ENCODE measurements at places on chromosomes 7 and 10.

DNA sequence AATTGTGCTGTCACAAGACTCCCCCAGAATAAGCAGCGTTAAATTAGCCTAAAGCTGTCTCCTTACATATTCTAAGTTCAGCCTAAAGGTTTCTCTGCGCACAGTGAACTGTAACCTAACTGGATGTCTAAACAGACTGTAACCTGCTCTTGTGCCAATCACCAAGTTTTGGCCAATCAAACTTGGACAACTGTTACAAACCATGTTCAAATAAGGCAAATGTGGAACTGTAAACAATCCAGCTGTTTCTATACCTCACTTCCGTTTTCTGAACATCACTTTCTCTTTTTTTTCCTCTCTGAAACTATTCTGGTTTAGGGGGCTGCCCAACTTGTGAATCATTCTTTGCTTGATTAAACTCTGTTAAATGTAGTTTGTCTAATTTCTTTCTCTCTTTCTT is 252.2 kb upstream of the HABP2 start:
- no peak for DNase-seq

DNA sequence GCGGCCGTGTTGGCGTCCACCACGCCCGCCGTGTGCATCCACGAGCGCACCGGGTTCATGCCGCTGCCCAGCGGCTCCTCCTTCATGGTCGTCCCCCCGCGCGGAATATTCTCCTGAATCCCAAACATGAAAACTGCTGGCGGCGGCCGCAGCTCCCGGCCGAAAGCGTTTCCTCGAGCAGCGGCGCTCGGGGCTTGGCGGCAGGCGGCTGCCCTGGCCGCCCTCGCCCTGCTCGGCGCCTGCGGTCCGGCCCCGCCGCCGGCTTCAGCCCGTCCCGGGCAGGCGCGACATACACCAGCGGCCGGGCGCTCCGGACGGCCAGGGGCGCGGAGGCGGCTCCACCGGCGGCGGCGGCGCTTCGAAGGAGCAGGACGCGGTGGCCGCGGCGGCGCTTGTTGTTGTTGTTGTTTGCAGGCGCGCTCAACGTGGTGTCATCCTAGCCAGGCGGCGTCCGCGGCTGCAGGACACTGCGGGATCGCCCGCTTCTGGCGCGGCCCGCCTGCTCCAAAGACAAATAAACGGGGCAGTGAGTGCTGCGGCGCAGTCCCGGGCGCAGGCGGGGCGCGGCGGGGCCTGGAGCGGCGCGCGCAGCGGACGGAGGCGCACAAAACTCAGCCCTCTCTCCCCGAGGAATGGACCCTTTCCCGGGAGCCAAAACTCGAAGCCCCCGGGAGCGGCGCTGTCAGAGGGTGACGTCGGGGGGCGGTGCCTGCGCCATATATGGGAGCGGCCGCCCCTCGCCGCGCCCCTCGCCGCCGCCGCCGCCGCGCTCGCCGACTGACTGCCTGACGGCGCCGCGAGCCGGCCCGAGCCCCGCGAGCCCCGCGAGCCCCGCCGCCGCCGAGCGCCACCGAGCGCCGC is at the start of gene EBF3:
Gene EBF3 (minus strand): TSS at position 634 of the 861 bp plus-strand sequence. CDS start 506 bp downstream, at position 128.
- peak; percentile 85 for DNase-seq

GRCh38 chr7:107463139-107464078 is 6.4 kb upstream of the GPR22 start:
- peak; percentile 54 for DNase-seq

- no peak for DNase-seq
These were observed 630.7 kb downstream of the PARD3 start for GRCh38 chr10:34184397-34184796.

- DNase-seq = no peak
These were observed 37.7 kb downstream of the ZMIZ1 start for GRCh38 chr10:79106256-79107050.

- peak; percentile 66 for DNase-seq
These were observed 139.4 kb downstream of the TACC2 start for GRCh38 chr10:122128357-122128756.

GRCh38 chr7:30012757-30013156 is 13.7 kb downstream of the FKBP14 start:
- DNase-seq = no peak

DNA sequence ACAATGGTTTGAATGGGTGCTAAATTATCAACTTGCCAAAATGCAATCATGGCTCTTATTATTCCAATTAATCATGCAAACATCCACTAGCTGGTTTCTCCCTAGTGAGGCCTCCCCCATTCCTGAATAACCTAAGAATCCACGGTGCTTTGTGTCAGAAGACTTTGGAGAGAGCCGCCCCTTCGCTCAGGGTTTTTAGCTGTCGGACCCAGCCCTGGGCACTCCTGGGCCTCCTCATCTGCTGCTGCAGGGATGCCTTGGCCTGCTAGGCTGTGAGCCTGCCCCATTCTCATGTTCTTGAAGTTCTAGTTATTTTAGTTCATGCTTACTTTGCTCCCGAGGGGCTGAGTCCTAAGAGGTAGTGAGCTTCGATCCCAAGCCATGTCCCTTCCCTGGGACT is 34.1 kb upstream of the SFRP5 start:
- no peak for DNase-seq

- no peak for DNase-seq
These were observed 34.4 kb upstream of the RSBN1L start for GRCh38 chr7:77661816-77662215.

Data from AG08396 (cell line).